ENCODE measurements at places on chromosomes 12 and 14. TPM values are rescaled to one million over a fixed set of nuclear protein-coding genes. Genes with fewer than 3 reads are reported as not detected.

CFAP54 gene
- total RNA-seq = 7.9 TPM

DNA sequence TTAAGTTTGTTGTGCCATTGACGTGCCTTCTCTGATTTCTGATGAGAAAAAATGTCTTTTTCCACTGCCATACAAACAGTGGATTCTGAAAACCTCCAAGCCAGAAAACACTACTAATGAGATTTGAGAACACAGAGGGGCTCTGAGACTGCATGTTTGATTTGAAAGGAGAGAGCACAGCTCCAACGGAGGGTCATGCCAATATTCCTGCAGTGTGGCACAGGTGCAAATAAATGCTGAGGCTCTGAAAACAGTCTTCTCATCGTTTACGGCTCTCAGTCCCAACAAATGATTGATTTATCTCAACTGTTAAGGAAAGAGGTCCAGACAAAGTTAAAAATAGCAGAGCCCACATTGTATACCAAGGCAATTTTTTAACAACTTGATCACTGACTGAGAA is 128.7 kb downstream of the KCNH5 start:
- no peaks in the 10 kb centered on the region for H3K36me3 ChIP-seq
- no peak overlapping the region for H3K4me3 ChIP-seq
- no peak overlapping the region for H3K27ac ChIP-seq
- no peaks in the 10 kb centered on the region for H3K27me3 ChIP-seq
- no peak for DNase-seq

DNA sequence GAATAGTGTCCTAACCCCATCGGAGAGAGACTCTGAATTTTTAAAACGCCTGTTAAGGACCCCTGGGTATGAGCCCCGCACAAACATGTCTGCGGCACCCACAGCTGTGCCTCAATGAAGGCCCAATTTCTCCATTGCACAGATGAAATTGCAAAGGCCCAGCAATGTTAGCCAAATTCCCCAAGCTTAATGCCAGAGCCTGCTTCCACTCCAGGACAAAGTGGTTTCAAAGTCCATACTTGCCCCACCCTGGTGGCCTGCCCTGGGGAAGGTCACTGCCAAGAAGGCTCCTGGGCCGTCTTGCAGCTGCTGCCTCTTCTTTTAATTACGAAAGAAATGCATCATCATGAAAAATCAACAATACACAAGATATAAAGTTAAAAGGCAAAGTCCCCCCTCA is 1179.7 kb downstream of the VRK1 start:
- peak overlapping the region; percentile 52 for H3K4me3 ChIP-seq
- no peaks in the 10 kb centered on the region for H3K27me3 ChIP-seq
- peak; percentile 40 for DNase-seq
- H3K27ac ChIP-seq = peak overlapping the region; percentile 74
- no peaks in the 10 kb centered on the region for H3K36me3 ChIP-seq

- peaks cover 44% of the 10 kb centered on the region for H3K4me1 ChIP-seq
- no peaks in the 10 kb centered on the region for H3K27me3 ChIP-seq
- H3K4me3 ChIP-seq = peak overlapping the region; percentile 85
- peak overlapping the region; percentile 97 for H3K27ac ChIP-seq
Observed at GRCh38 chr12:45725631-45726602, 3.6 kb upstream of the ARID2 start.

- no peak for DNase-seq
- no peaks in the 10 kb centered on the region for H3K4me1 ChIP-seq
- H3K27me3 ChIP-seq = no peaks in the 10 kb centered on the region
- no peak overlapping the region for H3K4me3 ChIP-seq
- H3K27ac ChIP-seq = no peak overlapping the region
Observed at GRCh38 chr14:79656496-79656895, 554.8 kb downstream of the DIO2 start.

Measured in lower lobe of right lung (tissue), 2 donors.